ENCODE measurements at places on chromosomes 1 and 21.

- no peak for DNase-seq
Observed at GRCh38 chr1:38139738-38140487, 93.3 kb upstream of the POU3F1 start.

- no peak for DNase-seq
Observed at GRCh38 chr1:244336232-244336899, 115.3 kb downstream of the ADSS2 start.

DNA sequence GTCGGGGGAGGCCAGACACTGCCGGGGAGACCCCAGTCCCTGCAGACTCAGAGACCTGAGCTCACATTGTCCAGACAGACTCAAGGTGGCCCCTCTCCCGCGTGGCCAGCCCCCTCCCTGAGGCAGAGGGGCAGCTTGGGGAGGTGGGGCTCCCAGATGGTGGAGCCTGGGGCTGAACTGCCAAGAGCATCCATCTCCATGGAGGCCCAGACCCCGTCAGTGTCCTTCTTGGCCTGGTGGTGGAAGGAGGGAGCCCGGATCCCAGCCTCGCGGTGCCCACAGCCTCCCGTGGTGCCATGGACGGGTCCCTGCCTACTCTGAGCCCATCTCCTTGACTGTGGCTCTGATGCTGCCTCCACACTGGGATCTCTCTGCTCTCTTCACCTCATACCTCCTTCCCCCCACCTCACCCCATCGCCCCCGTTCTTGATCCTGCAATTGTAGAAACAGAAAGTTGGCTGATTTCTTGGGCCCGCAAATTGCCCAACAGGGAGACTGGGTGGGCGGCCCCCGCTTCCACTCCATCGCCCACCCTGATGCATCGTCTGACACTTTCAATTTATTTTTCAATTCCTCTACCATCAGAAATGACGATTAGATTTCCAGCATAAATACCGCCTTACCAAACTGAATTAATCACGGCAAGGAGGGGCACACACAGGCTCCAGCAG, 348.9 kb downstream of the MATN1 start:
- DNase-seq, result no peak

- no peak for DNase-seq
Observed at GRCh38 chr1:182259229-182259872, 132.2 kb downstream of the GLUL start.

DNA sequence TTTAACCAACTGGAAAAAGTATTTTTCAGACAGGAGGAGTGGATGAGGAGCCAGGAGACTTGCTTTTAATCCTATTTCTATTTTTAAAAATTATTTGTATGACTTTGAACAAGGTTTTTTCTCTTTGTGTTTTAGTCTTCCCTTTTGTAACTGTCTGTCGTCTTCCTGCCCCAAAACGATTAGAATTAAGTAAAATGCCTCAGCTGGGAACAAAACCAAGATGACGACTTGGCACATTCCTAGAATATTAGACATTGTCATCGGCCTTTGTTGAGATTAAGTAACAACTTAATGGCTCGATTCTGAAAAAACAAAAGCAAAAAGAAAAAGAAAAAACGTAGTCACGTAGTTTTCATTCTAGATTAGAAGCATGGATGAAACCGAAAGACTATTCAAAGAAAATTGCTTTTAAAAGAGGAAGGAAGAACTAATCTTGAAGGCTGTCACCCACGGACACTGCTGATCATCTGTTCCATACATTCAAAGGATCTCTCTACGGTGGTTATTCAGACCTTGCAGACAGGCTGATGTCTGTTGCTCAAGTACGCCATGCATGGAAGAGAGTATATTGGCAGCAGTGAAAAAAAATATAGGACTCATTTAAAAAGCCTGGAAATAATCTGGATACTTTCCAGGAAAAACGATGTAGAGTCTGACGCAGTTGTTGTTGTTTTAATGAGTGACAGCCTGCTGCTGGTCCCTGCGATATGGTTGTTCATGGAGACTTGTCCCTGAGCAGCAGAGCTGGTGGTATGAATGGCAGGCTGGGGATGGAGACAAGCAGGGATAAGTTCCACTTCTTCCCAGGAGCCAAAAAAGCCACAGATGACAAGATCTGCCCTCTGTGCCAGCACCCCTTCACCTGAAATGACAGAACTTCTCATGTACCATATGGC, 16.8 kb downstream of the GNG4 start:
- DNase-seq, result peak; percentile 71

GRCh38 chr1:190205713-190206112, 272.0 kb downstream of the BRINP3 start:
- no peak for DNase-seq

- DNase-seq, result no peak
Observed at GRCh38 chr1:31326461-31326860, 29.6 kb downstream of the ZCCHC17 start.

DNA sequence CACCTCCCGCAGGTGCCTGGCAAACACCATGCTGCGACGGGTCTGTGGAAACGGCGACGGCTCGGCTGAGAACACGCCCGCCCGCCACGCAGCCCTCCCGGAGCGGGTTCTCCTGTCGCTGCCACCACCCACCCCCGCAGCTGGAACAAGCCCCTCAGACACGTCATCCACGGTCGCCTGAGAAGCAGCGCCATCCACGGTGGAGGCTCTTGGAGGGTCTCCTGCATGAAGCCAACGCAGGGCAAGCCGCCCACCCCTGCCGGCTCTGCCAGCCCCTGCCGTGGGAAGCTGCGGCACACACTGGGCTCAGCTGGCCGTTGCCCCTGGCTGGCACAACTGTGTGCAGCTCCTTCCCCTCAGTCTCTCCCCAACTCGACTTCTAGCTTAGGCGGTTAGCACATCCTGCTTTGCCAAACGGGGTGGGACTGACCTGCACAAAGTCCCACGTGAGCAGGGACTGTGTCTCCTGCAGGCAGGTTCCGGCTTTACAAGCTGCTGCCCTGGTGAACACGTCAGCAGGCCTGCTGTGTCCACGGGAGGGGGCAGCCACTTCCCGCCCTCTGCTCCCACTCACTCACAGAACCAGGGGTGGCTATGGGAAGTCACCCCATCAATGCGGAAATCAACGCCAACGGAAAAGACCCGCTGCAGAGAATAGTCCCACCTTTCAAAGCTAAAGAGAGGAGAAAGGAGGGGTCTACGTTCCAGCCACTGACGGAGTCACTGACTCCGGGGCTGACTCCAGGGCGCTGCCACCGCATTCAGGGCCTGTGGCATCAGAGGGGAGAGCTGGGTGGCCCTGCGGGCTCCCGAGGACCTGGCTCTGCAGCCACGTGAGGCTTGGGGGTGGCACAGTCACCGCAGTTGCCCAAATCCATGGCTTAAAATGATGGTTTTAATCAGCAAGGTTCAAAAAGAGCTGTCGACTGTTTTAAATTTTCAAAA, 10.3 kb downstream of the POFUT2 start:
- DNase-seq, result no peak

DNA sequence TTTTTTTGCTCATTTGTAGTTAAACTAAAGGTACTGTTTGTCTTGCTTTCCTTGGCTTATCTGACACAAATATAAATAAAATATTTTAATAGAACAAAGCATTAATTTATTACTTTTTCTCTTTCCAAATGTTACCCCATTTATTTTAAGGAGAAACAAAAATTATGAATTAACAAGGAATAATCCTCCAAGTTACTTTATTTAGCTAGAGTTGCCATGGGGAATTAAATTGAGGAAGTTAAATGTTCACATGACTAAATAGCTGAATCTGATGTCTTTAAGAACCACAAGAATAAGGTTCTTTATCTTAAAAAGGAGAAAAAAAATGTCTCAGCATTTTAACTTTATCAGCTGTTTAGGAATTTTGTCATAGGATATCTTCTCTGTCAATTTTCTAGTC, 12.3 kb downstream of the ATG4C start:
- no peak for DNase-seq

DNA sequence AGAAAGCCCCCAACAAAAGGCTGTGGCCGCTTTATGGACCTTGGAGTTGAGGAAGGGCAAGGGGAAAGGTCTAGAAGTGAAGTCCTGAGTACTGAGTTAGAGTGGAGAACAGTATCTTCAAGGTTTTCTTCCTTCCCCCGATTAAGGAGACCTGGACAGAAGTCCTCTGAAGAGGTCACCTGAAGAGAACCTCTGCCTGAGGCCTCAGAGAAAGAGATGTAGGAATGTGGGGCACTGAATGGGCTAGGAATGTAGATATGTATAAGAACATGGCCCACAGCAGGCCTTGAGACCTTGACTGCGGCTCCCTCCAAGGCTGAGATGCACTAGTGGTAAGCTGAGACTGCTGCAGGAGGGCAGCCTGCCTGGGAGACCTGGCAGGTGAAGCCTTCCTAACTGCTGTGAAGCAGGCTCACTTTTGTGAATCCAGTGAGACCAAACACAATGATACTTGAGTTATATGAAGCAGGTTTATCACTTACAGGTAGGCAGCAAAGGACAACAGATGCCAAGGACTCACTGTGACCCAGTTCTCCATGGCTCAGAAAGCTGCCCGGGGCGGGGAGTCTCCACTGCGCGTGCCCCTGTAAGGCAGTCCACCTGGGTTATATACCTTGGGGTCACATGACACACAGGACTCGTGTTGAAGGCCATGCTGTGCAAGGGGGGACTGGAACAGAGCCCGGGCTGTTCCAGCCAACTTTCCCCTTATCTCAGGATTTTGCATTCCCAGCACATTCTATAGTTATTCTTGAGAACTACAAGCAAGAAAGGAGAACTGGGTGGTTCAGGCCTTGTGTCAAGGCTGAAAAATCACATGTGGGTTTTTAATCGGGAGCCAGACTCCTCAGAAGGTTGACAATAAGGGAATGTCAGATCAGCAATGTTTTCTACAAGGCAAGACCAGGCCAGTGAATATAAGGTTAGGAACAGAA, 78.8 kb upstream of the PPM1J start:
- DNase-seq, result no peak

DNA sequence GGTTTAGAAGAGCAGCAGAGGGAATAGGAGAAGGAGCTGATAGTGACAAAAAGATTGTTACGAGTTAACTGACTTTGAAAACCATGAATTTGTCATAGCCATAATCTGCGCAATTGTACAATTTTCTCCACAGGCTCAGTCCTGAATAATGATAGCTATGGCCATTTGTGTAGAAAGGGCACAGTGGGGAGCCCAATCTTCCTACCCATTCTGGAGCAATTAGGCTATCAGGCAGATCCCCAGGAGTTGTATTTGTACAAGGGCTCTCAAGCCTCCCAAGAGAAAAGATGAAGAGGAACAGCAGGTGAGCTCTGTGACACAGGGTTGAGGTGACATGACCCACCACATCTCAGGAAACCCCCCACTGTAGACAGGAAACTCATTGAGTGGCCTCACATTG, 42.1 kb upstream of the SAMD13 start:
- no peak for DNase-seq

DNA sequence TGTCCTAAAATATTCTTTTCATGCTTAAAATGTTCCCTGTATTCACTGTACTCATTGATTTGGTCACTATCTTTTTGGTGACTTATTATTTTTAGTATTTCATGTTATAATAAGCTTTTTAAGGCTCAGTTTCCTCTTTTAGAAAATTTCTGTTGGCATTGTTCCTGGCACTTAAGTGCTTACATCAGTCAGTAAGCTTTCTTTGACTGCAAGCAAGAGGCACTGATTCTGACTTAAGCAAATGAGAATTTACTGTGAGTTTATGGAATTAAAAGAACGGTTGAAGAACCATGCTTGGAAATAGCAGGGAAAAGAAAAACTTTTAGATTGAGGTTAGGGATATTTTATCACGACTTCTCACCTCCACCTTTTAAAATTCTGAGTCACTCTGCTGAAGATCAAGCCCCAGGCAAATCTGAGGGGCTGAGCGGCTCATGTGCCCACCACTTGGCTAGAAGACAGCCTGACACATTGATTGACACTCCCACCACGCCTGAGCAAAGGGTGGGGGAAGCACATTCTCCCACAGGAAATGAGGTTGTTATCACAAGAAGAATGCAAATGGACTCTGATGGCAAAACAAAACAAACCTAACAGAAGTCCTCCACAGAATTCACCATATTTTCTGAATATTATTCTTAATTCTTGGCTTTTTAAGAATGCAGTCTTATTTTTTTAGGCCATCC, 102.8 kb downstream of the KCTD3 start:
- no peak for DNase-seq

DNA sequence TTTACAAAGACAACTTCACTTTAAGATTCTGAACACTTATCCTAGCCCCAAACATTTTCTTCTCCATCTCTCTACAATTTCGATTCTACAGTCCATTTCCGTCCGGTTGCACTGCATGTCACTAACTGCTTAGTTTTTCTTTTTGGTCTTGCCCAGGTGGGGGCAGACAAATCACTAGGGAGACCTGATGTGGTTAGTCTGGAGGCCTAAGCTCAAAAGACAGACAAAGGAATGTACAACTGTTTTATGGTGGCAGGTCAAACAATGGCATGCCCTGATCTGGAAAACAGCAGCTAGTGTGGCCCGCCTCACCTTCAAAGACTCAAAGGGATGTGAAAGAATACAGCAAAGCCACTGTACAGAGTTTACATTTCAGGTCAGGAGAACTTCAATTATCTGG, 3.8 kb downstream of the ETV3 start:
- no peak for DNase-seq

GRCh38 chr21:45255381-45256020, 32.2 kb downstream of the POFUT2 start:
- no peak for DNase-seq

- DNase-seq, result no peak
Observed at GRCh38 chr1:205429762-205430695, 8.2 kb upstream of the LEMD1 start.

DNA sequence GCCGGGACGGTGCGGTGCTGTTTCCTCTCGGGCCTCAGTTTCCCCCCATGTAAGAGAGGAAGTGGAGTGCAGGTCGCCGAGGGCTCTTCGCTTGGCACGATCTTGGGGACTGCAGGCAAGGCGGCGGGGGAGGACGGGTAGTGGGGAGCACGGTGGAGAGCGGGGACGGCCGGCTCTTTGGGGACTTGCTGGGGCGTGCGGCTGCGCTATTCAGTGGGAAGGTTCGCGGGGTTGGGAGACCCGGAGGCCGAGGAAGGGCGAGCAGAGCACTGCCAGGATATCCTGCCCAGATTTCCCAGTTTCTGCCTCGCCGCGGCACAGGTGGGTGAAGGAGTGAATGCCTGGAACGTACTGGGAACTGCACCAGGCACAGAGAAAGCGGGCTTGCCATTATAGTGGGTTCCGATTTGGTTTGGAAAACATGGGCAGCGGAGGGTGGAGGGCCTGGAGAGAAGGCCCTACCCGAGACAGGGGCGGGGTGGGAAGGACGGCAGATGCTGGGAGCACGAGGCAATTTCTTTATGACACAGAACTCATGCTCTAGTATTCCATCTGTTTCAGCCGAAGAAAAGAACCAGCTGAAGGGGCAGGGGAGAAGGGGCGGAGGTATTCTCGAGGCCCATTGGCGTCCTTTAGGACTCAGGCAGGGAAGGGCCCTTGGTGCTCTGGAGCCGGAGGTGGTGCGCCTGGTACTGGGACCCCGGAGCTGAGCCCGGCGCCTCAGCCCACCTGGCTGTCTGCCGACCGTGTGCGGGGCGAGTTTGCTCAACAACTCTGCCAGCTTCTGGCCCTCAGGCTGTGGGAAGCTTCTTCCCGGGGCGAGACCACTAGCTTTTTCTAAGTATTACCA, 960 bp downstream of the PCSK9 start:
- DNase-seq, result no peak

DNA sequence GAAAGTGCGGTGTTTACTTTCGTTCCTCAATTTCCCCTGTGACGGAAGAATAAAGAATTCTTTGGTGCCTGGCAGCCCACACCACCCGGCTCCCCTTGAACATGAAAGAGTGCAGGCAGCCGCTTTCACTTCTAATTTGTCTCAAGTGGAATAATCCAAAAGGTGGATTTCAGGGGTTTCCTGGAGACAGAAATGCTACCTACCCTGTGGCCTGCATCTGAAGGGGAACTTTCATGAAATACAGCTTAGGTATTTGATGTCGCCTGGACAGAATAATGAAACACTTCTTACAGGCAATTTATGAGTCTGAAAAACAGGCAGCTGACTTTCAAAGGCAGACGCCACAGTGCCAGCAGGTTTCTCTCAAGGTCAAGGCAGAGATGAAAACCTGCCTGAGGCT, 169.5 kb upstream of the USP24 start:
- DNase-seq, result no peak

Data from dermis blood vessel endothelial cell (primary cell).